Stimulated activated CD4-positive, alpha-beta T cell treated with anti-CD3 and anti-CD28 coated beads, Interleukin-12 subunit alpha, Interleukin-12 subunit beta, amount 100 ng/mL, for 24 hours (primary cell): ENCODE measurements at places on chromosomes 12 and 14.

DNA sequence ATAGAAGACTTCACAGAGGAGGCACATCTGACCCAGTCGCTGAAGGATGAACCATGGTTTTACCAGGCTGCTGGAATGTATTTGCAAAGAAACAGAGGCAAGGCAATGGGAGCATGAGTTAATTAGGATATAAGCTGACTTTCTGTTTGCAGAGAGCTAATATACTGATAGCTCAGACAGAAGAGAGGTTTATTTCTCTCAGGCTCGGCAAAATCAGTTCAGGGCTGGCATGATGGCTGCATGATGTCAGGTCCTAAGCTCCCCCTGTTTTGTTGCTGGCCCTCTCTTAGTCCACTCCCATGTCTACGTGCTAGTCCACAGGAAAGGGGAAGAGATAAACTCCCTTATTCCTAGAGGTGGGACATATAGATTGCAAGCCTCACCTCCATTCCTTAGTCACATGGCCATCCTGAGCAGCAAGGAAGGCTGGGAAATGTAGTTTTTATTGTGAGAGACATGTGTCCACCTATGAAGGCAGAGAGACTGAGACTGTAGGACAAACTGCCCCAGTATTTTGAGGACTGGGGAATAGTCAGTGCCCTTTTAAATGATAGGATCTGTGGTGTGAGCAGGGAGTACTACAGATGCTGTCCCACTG is 224.5 kb downstream of the VRK1 start:
- no peak for DNase-seq

DNA sequence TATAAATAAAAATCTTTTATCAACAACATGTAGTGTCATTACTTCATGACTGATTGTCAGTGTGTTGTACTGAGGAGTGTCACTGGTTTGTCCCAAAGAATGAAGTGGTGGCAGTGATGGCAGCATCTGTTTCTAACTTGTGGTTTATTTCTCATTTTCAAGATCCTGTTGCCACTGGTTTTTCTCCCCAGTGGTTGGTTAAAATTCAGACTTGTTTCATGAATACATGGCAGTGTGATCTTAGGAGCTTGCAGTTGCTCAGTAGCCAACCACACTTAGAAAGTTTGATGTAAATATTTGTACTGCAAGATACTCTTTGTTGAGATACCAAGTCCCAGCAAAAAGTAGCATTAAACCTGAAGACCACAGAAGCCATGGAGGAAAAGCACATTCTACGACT is 69.8 kb downstream of the PLEKHA5 start:
- DNase-seq = no peak

- DNase-seq = no peak
Observed at GRCh38 chr14:95756751-95757150, 42.8 kb upstream of the TCL1A start.

- no peak for DNase-seq
Observed at GRCh38 chr12:118145798-118146156, 9.9 kb downstream of the PEBP1 start.

GRCh38 chr12:88185279-88185678 is 43.2 kb downstream of the TMTC3 start:
- DNase-seq = no peak

DNA sequence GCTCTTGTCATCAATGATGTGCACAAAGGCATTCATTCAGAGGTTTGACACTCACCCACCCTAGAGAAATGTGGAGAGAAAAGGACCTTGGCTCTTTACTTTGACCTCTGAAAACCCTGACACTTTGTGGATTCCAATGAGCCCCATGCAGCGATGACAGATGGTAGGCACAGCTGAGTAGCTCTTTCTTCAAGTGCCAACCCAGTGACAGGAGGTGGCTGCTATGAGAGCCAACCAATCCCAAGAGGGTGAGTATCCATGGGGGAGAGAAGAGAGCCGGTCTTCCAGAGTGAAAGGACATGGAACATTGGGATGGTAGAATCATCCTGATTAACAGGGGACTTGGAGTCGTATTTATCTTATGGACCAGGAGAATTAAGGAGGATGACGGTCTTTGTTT is 17.8 kb downstream of the SLC8A3 start:
- no peak for DNase-seq

DNA sequence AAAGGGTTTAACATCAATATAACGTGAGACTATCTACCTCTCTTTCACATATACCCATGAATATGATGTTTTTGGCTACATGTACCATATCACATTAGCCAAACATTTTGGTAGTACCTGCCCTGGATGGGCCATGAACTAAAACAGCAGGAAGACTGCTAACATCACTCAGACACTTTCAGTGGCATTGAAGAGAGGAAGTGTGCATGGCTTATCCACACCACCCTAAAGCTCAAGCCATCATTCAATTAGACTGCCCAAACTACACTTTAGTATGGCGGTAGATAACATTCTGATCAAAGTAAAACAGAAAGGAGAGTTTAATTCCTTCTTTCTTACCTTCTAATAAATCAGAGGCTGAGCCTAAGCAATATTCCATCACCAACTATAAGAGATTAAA is 103.0 kb downstream of the PEBP1 start:
- DNase-seq = no peak

DNA sequence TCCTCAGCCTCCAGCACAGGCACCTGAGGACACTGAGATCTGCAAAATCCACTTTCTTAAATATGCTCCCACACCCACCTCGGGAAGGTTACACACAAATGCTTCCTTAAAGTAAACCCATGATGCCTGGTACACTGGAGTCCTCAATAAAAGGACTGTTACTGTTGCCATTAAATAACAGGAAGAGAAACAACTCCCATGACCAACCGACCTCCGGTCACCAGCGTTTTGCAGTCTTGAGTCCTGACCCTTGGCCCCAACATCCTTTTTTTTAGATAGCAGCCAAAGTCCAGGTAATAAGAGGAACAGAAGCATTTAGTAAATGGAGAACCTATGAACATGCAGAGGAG is 42.4 kb downstream of the ITPK1 start:
- DNase-seq = no peak

DNA sequence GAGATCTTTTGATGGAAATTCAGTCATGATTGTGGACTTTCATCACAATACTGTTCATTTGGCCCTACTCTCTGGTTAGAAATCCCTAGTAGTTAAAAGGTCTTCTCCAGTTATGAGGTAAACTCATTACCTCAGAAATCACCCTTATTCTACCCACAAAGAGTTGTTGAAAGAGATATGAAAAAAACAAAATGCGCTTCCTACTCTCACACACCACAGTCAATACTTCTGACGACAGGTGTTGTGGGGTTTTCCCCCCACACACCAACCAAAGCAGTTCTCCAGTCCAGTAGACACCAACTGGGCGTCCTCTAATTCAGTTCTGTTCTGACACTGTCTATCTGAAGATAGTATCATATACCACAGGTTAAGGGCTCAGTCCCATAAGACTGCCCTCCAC is 54.9 kb downstream of the TRMT5 start:
- no peak for DNase-seq

GRCh38 chr12:105083551-105084105 is 630 bp downstream of the ALDH1L2 start:
- DNase-seq = peak; percentile 15

GRCh38 chr14:27688841-27689444 is 1077.6 kb upstream of the FOXG1 start:
- DNase-seq = no peak
